ENCODE measurements at places on chromosomes 1 and 21. TPM values are rescaled to one million over a fixed set of nuclear protein-coding genes. Genes with fewer than 3 reads are reported as not detected.

DNA sequence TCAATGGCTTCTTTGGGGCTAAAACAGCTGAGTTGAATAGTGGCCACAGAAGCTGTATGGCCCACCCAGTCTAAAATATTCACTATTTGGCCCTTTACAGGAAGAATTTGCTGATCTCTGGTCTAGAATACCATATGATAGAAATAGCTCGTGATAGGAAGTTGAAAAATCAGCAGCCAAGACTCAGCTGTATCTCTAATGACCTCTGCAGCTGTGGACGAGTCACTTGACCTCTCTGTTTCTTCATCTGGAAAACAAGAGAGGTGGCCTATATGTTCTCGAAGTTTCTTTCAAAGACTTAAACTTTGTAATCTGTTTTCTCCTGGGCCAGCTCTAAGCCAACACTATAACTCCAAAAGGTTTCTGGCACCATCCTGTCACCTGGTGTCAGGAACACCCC, 129.2 kb downstream of the ZBTB18 start:
- no peak overlapping the region for H3K27ac ChIP-seq
- no peaks in the 10 kb centered on the region for H3K36me3 ChIP-seq
- H3K4me3 ChIP-seq: no peak overlapping the region
- no peaks in the 10 kb centered on the region for H3K4me1 ChIP-seq

DNA sequence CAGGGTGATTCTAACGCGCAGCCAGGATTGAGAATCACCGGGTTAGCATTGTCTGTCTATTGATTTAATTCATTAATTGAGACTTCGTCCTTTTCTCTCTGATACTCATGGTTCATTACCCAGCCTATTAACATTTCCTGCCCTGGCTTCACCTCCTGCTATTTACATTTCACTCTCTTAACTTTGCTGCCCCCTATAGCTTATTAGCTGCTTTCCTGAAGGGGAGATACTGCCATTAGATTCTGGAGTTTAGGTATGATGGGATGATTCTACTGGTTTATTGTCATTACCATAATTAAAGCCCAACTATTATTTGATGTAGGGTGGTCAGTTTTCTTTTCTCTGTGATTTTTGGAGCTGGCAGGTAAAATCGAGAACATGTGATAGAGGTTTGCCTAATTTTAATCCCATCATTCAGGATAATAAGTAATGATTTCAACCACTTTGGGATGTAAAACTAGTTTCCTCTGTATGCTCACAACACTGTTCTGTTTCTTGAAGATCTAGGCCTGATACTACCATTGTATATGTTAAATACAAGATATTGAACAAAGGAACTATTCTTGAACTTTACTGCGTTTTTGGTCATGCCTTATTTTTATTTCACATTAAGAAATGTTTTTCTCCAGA, 6.4 kb downstream of the PPP2R5A start:
- DNase-seq: peak; percentile 79
- H3K4me1 ChIP-seq: peaks cover 6% of the 10 kb centered on the region
- H3K27me3 ChIP-seq: no peaks in the 10 kb centered on the region
- no peaks in the 10 kb centered on the region for H3K36me3 ChIP-seq

The CD53 gene
- 59.9 TPM for total RNA-seq

The SPRR2F gene
- not detected for total RNA-seq

GRCh38 chr1:111739925-111740765, 950 bp upstream of the INKA2 start:
- H3K4me1 ChIP-seq: peaks cover 52% of the 10 kb centered on the region
- peak overlapping the region; percentile 50 for H3K4me3 ChIP-seq
- no peaks in the 10 kb centered on the region for H3K27me3 ChIP-seq

DNA sequence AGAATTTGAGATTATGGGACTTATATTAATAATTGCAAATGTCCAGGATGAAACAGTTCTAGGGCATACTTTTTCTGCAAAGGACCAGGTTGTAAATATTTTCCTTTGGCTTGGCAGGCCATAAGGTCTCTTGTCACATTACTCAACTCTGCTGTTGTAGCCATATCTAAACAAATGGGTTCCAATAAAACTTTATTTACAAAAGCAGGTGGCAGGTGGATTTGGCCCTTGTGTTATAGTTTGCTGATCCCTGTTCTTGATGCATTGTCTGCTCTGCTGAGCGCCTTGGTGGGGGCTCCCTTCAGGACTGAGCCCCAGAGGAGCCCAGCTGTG, 258.5 kb downstream of the FOXD2 start:
- H3K27ac ChIP-seq: no peak overlapping the region
- no peaks in the 10 kb centered on the region for H3K27me3 ChIP-seq
- H3K4me3 ChIP-seq: no peak overlapping the region

DNA sequence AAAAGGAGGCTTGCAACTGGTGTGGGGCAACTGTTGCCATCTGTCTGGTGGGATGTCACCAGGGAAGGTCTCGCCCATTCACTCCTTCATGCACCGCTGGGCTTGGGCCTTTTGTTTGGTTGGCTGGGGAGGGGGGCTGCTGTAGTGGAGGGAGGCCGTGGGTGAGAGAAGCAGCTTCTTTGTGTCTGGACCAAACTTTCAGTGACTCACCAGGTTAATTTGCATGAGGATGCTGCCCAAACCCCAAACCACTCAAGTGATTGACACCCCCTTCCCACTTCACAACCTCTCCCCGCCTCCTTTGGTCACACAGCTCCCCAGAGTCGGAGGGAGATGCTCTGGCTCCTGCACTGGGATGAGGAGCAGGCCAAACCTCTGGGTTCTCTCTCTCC, 19.7 kb downstream of the BTG2 start:
- no peak overlapping the region for H3K4me3 ChIP-seq
- DNase-seq: no peak
- peaks cover 36% of the 10 kb centered on the region for H3K4me1 ChIP-seq
- H3K27ac ChIP-seq: peak overlapping the region; percentile 85
- no peaks in the 10 kb centered on the region for H3K27me3 ChIP-seq
- no peaks in the 10 kb centered on the region for H3K36me3 ChIP-seq

DNA sequence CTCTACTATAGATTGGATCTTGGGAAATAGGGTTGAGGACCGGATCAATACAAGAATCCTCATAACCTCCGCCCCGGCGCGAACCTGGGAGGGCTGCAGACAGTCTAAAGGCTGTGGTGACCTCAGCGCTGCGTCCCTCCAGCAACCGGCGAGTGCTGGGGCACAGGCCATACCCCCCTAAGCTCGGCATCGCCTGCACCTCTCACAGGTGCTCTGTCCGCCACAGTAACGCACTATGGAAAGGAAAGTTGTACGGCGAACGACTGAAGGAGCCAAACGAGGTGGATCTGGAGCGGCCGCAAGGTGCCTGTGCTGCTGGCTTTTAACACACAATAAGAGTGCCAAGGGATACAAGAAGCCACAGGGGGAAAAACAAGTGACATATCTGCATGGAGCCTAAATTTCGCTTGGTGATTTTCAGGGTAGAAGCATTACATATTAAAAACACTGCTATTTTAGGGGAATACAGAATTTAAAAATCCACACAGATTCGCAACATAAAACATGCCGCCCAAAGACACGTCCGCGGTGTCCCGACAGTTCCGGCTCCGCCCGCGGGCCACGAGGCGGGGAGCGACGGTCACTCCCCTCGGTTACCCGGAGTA, 1.4 kb upstream of the RBM15 start:
- H3K4me3 ChIP-seq: peak overlapping the region; percentile 65
- peak overlapping the region; percentile 98 for H3K27ac ChIP-seq
- no peaks in the 10 kb centered on the region for H3K27me3 ChIP-seq
- H3K4me1 ChIP-seq: peaks cover 14% of the 10 kb centered on the region
- peak; percentile 47 for DNase-seq

GRCh38 chr1:4053774-4054173, 153.7 kb upstream of the C1orf174 start:
- H3K4me3 ChIP-seq: no peak overlapping the region
- H3K36me3 ChIP-seq: no peaks in the 10 kb centered on the region
- no peak for DNase-seq

The OR2T29 gene
- not detected for total RNA-seq

DNA sequence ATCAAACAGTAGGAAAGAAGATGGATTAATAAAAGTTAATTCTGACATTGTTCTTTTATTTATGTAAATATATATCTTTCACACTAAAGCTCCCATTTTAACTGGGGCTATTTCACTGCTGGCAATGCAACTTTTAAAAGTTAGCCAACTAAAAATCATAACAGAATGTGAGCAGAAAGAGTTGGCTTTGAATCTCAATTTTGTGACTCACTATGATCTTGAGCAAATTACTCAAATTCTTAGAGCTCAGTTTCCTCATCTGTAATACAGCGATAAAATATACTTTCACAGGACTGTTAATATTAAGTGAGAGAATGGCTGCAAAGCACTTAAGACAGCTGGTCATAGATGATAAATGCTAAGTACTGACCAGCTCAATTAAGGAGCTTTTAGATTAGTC, 10.8 kb downstream of the EFCAB14 start:
- no peaks in the 10 kb centered on the region for H3K27me3 ChIP-seq
- peaks cover 1% of the 10 kb centered on the region for H3K4me1 ChIP-seq
- H3K36me3 ChIP-seq: peaks cover 21% of the 10 kb centered on the region
- H3K4me3 ChIP-seq: no peak overlapping the region

The C1QTNF12 gene
- total RNA-seq: 1.5 TPM

The TSPAN2 gene
- total RNA-seq: 10.0 TPM

DNA sequence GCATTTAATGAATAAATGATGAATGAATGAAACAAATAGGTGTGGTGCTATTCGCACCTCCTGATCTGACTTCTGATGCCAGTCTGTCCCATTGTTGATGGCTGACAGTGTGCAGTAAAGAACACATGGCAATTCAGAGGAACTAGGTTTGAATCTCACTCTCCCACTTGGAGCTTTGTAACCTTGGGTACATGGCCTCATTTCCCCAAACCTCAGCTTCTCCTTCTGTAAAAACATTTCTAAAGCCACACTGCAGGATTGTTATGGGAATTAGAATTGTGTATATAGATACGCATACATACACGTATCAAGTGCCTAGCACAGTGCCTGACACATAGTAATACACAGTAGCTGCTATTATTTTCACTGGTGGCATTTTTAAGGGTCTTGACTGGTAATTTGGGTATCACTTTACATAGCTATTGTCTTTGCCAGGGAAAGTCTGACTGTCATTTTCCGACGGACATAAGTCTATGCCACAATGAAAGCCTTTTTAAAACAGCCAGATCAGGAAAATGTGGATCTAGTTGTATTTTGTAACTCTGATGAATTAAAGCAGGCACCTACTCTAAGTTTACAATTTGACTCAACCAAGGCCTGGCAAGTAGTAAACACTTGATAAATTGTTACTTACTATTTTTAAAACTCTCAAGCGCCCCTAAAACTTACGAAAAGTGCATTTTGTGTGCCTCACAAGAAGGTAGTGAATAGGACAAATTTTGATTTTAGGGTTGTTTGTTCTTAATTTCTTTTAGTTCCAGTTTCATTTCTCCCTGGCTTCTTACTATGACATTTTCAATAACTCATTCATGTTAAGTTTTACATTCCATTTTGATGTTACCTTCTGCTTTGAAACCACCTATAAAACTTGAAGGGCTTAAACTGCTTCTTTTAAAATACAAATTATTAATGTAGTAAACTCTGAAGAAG, 164.4 kb downstream of the SDCCAG8 start:
- no peak for DNase-seq
- no peak overlapping the region for H3K27ac ChIP-seq
- no peak overlapping the region for H3K4me3 ChIP-seq
- peaks cover 8% of the 10 kb centered on the region for H3K36me3 ChIP-seq

The RHOU gene
- 25.8 TPM for total RNA-seq

Measured in lung (tissue), 17 donors.